ENCODE measurements at places on chromosomes 12 and 14.

- DNase-seq = no peak
Observed at GRCh38 chr12:5305425-5305824, 126.5 kb upstream of the NTF3 start.

DNA sequence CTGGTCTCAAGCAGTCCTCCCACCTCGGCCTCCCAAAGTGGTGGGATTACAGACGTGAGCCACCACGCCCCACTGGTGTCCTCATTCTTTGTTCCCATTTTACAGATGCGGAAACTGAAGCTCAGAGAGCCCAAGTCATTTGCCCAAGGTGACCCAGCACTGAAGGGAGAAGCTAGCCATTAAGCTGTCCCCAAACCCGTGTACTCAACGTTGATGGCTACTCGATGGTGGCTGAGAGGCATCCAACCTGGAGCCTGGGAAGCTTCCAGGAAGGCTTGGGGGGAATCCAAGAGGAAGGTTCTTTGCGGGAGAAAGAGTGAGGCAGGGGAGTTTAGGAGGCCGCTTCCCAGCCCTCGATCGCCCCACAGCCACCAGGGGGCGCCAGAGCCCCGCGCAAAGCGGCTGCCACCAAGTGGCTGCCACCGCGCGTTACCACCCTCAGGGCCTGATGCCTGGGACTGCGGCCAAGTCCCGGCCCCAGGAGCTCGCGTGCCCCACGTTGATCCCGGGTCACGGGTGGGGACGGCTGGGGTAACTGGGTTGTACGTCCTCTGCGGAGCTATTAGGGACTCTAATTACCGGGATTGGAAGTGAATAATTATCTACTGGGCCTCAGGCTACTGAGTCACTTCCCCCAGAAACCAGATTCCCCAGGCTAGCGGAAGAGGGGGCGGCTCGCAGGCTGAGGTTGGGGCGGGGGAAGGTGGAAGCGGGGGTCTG, 8.8 kb upstream of the SH2B3 start:
- peak; percentile 90 for DNase-seq

- no peak for DNase-seq
Observed at GRCh38 chr14:74816124-74816523, 53.0 kb downstream of the YLPM1 start.

DNA sequence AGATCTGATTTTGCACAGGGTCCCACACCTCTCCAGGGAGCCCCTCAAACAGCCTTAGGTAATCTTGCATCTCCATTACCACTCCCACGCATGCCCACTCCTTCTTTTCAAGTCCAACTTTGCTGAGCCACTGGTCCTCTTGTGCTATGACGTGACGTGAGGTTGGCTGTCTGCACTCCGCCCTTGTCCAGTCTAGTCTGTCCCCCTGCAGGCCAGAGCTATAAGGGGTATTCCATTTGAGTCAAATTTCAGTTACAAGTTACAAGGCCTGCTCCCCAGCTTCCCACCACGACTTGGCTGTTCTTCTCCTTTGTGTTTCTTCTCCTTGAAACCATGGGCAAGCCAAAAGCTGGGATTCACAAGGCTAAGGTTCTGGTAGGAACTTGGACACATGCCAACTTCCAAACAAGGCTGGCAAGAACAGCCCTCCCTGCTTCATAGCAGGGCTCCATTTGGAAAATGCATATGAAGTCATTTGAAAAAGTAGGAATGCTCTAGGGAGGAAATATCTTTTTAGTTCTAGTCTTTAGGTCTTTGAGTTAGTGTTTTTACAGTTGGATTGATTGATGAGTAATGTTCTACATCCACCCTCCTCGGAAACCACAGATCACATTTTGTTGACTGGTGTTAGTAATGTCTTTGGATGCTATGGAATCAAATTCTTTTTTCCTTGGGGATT, 49.1 kb downstream of the KCNA1 start:
- no peak for DNase-seq

GRCh38 chr12:108317308-108318234, 21.5 kb downstream of the CMKLR1 start:
- DNase-seq = no peak

Data from EH (cell line).